ENCODE measurements at places on chromosomes 1 and 21.

DNA sequence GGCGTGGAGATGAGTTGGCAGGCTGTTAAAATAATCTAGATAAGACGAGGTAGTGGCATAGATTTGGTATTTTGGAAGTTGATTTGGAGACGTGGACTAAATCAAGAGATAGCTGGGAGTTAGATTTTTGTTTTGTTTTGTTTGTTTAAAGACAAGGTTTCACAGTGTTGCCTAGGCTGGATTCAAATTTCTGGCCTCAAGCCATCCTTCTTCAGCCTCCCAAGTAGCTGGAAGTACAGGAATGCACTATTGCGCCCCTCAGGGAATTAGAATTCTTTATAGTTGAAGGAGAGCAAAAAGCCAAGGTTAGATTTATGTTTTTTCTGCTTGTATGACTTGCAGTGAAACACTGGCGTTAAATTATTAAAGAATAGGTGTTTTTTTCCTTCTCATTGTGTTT lies 22.3 kb upstream of the SNRPE start:
- peak; percentile 54 for DNase-seq

GRCh38 chr21:43578677-43579303 lies 80.5 kb downstream of the HSF2BP start:
- no peak for DNase-seq

- DNase-seq: no peak
Observed at GRCh38 chr1:164311377-164311776, 247.6 kb upstream of the PBX1 start.

- no peak for DNase-seq
Observed at GRCh38 chr1:1732381-1732780, 8.2 kb upstream of the CDK11A start.

- DNase-seq: no peak
Observed at GRCh38 chr1:6409053-6409452, 10.7 kb downstream of the HES2 start.

- no peak for DNase-seq
Observed at GRCh38 chr1:82392946-82393345, 592.2 kb downstream of the ADGRL2 start.

GRCh38 chr1:172322219-172323061 lies 98.0 kb upstream of the C1orf105 start:
- DNase-seq: no peak

- DNase-seq: no peak
Observed at GRCh38 chr1:54808443-54809207, 7.5 kb upstream of the TTC22 start.

DNA sequence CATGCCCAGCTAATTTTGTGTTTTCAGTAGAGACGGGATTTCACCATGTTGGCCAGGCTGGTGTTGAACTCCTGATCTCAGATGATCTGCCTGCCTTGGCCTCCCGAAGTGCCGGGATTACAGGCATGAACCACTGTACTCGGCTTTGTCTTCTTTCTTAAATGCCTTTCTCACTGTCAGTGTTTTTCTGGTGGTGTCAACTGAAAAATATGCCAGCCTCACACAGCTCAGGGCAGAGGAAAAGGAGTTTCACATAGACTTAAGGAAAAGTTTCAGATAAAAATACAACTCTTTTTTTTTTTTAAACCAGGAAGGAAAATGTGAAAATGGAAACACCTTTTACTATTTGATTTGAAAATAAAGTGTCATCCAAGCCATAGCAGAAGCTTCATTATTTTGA lies 4.6 kb upstream of the MAB21L3 start:
- no peak for DNase-seq

DNA sequence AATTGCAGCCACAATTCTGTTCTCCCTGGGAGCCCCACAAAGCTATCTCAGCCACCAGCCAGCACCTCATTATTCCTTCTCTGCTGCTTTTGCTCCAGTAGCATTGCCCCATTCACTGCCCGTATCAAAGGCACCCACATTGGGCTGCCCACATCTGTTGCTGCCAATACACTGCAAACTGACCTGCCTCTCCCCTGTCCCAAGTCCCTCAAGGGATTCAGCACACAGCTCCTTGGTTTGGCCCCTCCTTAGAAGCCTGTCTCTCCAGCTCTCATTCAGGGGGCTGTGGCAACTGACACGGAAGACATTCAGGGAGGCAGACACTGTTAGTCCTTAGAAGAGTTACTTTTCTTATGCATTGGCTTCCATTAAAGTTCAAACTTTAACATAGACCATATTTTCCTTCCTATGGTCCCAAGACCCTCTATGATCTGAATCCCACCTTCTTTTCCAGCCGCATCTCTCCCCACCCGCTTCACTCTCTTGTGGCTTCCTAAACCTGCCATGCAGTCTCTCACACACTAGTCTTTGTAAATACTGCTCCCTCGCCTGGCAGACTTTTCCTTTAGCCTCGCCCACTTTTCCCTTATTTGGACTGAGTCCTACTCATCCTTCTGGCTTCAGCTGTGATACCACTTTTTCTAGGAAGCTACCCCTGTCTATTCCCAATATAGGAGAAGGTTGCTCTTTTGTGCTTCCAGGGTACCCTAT lies 19.3 kb upstream of the KLHDC8A start:
- DNase-seq: peak; percentile 46

DNA sequence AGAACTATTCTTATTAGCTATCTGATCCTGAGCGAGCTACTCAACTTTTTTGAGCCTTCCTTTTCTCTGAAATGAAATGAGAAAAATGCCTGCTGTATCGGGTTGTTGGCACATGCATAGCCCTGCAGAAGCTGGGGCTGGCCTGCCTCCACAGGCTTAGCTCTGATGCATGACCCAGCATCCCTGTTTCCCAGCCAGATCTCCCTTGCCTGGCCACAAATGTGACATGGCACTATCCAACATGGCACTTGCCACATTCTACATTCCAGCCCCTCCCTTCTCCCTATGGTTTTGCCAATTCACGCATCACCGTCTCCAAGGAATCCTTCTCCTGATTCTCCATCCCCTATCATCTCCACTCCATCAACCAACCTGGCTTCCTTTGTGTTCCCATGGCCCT lies 13.8 kb downstream of the RNU5D-1 start:
- no peak for DNase-seq

GRCh38 chr1:16124377-16125087 lies 31.3 kb downstream of the EPHA2 start:
- DNase-seq: no peak

GRCh38 chr1:233735847-233736246 lies 121.9 kb downstream of the KCNK1 start:
- DNase-seq: peak; percentile 73

- no peak for DNase-seq
Observed at GRCh38 chr1:90591355-90591969, 125.6 kb downstream of the BARHL2 start.

DNA sequence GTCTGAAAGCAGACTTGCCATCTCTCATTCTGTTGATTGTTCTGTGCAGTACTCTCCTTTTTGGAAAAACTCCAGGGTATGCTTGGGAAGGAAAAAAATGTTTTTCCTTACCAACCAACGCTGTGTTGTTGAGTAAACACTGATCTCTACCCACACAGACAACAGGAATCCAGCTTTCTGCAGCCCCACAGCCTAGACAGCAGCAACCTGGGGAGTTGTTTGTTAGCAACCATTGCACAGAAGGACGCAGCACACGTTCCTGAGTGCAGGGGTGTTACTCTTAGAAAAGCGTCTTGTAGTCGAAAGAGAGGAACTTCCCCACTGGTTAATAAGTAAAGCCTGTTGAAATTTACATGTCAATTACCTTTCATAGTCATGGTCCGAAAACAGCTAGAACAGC lies 56.6 kb downstream of the SMYD2 start:
- DNase-seq: no peak

DNA sequence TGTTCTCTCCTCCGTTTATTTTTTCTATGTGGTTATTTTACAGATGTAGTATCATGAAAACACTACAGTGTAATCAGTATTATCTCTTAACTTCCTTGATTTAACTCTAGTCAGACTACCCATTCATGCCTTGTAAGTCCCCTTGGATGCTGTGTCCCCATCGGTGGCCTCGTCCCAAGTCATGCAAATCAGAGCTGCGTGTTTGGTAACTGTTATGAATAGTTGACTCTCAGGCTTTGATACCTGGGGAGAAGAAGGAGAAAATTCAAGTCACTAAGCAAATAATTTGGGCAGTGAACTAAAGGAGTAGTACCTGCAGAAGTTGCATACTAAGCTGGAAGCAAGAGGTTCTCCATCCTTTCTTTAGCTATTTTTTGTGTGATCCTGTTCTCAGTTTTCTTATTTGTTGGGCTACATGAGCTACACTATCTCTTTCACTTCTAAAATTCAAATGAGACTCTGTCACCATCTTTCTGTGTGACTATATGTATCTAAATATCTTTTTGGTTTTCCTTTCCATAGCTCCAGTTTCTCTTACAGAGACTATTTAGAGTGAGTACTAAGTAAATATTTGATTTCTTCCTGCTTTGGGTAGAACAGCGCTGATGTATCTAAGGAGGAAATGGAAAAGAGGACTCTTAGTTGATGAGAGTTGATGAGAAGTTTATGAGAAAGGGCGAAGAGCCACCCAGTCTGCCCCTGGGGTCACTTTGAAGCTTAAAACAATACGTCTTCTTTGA lies 50.9 kb downstream of the VANGL2 start:
- no peak for DNase-seq

DNA sequence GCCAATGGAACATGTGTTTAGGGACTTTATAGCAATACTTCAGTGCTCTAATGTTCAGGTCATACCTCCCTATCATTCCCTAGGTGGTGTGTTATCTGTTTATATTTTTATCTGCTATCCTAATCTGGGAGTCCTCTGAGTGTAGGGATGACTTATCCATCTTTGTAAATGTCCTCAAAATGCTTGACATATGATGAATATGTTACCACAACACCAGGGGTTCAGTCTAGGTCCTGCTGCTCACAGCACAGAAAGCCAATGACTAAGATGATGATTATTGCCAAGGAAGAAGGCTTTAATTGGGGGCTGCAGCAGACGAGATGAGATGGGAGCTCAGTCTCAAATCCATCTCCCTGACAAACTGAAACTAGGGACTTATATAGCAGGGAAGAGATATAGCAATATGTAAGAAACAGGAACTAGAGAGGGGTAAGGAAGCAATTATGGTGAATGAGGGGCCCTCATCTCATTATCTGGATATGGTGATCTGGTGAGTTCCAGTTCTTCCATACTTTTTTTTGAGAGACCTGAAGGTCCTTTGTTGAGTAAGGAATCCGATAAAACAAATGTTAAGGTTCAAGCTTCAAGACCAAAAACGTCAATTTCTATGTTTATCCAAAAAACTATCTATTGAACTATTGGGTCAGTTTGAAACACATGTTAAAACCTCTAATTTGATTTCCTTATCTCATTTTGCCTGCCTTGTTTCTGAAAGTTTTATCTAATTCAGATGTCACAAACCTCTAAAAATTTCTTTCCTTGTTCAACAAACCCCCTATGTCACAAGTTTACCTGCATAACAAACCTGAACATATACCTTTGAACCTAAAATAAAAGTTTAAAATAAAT lies 256.7 kb upstream of the CACYBP start:
- no peak for DNase-seq
